Stimulated activated CD4-positive, alpha-beta T cell treated with anti-CD3 and anti-CD28 coated beads, Interleukin-15, amount 100 ng/mL, for 1 hour (primary cell): ENCODE measurements at places on chromosomes 2 and 18.

DNA sequence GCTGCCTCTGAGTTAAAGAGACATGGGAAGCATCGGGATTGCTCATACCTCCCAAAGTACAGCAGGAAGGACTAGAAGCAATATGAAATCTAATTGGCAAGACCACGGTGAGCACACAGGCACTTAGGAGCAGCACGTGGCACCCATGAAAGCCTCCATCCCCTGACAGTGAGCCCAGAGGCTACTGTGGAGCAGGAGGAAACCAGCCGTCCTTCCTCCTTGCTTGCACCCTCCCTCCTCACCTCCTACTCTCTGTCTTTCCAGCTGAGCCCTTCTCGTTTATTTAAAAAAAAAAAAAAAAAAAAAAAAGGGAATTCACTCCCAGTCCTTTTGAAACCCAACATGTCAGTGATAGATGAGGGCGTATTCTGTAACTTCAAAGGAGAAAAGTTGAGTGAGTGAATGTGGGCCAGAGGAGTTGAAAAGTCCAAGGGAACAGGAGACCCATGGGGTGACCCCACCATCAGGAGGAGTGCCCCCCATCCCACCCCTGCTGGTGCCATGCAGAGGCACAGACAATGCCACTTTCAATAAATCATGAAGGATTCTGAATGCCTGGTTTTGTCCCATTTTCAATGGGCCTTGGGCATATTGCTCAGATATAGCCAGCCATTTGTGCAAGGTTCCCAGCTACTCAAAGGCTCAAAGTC is 96.6 kb upstream of the ALPP start:
- no peak for DNase-seq

- DNase-seq = no peak
Observed at GRCh38 chr2:199581408-199581807, 123.7 kb upstream of the SATB2 start.

GRCh38 chr2:120132190-120132589 is 91.0 kb downstream of the TMEM185B start:
- no peak for DNase-seq

- DNase-seq = peak; percentile 31
Observed at GRCh38 chr2:230925879-230926765, 1.1 kb upstream of the GPR55 start.

DNA sequence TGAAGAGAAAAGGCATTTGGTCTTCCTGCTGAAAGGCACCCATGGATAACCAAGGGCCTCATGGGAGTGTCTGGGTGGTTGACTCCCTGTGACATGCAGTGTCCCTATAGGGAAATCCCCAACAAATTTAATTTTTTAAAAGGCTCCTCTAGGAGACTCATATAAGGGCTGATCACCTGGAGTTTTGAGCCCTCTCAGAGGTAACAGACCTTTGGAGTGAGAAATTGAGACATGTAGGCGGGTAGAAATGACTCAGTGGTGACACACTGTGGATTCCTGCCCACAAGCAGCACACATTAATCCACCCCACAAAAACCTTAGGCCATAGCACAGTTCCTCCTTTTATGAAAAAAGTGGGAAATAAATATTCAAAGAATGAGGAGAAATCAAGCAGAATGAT is 557.0 kb upstream of the CNTNAP5 start:
- DNase-seq = no peak

DNA sequence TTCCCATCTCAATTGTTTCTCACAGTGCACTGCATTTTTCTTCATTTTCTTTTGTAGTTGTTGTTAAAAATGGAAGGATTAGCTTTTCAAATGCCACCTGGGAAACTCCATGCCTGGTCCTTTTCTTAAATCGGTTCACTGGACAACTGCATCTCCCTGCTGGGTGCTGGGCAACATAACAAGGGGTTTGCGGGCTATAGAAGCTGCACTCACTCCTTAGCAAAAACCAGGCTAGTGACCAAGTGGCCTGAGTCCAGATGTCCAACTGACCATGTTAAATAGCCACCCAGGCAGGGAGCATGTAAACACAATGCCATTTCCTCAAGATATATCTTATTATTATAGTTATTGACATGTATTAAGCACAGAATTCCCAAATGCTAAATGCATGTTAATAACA is 264.9 kb downstream of the ICOS start:
- DNase-seq = no peak

DNA sequence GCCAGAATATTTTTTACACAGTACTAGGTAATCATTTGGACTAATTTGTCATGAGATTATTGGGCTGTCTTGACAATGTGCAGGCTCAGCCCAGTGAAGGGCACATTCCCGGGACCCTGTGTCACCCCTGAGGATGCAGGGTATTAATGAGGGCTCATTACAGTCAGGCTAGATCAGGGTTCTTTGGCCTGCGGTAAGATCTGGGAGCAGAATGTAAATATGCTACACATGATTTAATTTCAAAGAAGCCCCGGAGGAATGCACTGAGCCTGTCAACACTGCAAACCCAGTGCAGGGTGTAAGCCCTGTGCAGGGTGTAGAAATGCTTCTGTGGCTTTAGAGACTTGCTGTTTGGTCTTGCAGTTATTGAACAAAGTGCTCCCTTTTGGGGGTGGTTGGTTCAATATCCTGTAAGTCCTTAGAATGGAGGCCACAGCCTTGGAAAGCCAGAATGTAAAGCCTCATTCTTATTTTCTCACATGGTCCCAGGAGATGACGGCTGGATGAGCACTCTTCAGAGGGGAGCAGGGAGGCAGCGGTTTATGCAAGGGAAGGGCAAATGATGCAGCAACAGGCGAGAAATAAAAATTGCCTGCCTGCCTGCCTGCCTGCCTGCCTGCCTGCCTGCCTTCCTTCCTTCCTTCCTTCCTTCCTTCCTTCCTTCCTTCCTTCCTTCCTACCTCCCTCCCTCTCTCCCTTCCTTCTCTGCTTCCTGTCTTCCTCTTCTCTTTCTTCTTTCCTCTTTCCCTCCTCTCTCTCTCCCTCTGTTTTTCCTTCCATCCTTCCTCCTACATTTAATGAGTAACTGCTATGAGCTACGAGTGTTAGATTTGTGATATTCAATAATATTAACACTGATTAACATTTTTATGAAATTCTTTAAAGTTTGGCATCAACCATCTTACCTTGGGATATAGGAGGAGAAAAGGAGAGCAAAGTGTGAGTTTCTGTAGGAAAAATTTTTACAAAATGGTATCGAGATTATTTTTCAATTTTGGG is 148.8 kb downstream of the VAPA start:
- no peak for DNase-seq

GRCh38 chr18:61169386-61169785 is 163.8 kb upstream of the CDH20 start:
- DNase-seq = no peak

- DNase-seq = no peak
Observed at GRCh38 chr2:61485281-61485680, 14.4 kb upstream of the USP34 start.

GRCh38 chr18:44651918-44652572 is 28.6 kb upstream of the SETBP1 start:
- no peak for DNase-seq

DNA sequence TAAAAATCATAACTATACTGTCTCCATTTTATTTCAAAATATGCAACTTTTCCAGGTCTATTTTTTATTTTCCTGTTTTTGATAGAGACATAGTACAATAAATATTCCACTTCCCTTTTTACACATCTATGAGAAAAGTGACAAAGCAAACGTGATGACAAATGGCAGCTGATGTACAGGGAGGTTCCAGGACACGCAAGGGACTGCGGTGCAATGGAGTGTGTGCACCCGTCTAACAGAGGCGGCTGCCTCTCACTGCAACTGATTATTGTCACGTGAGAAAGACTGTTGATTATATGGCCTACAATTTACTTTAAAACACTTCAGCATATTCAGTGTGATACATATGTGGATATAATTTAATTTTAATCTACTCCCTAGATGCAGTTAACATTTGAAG is 142.6 kb downstream of the LRRC30 start:
- DNase-seq = no peak

GRCh38 chr2:191150230-191150599 is 579 bp downstream of the STAT4 start:
- no peak for DNase-seq

DNA sequence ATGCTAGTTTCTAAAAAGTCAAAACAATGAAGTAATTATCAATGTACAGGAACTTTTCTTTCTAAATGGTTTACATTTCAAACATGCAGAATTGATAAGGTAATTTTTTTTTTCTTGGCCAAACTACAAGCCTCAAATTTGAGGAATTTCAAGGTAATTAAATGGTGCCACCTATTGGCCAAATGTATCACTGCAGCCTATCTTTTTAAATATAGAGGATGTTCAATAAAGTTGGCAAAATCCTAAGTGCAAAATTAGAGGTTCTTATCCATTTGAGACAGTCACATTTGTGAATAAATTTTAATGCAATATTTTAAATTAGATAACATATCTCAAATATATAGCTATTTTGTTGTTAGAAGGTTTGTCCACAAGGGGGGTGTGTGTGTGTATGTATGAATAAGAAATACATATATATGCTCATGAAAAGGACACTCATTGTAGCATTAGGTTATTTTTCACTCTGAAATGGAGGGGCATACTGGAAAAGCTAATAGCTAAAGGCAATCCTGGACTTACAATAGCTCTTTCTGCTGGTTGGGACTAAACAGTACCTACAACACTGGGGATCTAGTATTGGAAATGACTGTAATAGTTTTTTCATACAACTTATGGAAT is 26.2 kb downstream of the MMADHC start:
- no peak for DNase-seq

DNA sequence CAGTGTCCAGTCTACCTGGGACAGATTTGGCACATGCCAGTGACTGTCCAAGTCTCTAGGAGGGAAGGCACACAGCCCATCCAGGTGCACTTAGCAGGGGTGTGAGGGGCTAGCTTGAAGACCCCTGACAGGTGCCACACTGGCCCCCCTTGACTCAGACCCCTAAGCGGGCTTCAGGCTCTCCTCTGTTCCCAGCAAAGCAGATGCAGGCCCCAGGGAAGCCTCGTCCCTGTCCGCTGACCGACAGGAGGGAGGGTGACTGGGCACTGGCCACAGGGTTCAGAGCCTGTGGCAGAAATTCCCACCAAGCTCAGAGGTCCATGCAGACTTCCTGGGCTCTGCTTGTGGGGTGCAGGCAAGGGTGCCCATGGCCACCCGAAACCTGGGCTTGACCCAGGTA is 239.8 kb upstream of the MYT1L start:
- no peak for DNase-seq

DNA sequence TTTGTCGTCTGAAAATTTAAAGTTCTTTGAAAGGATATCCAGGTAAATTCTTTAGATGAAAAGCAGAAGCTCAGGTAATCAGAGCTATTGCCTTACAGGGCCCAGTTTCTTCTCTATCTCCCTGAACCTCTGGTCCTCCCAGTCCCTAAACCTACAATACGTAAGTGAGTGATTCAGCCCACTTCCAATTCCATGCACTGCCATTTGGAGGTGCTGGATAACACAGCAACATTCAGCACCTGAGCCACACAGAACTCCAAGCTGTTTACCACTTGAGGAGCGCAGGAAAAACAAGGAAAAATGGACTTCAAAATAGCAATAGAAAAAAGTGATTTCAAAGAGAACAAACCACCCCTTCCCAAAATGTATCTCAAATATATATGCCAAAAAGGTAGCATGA is 105.0 kb upstream of the DNAJC10 start:
- DNase-seq = no peak

- no peak for DNase-seq
Observed at GRCh38 chr18:9906481-9906880, 7.3 kb upstream of the VAPA start.

GRCh38 chr2:164839914-164840457 is 1.6 kb downstream of the COBLL1 start:
- DNase-seq = no peak

DNA sequence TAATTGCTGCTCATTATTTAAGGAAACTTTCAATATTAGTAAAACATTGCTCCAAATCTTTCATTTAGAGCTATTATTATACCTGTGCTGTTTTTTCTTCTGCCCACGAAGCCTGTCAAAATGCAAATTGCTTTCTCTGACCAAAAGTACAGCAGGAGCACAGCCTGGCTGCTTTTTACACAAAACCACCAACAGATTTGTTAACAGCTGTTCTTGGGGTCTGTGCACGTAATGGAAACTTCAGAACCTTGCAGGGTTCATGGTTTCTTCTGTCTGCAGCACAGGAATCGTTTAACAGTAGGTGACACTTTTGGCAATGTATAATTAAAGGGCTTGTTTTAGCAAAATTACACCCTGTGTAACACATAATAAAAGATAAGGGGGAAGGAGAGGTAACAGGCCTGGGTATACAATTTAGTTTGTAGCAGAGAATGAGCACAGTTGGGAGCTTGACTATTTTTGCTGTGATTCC is 447.3 kb downstream of the KCNJ3 start:
- DNase-seq = no peak

GRCh38 chr2:170216428-170216827 is 38.5 kb downstream of the MYO3B start:
- DNase-seq = no peak

DNA sequence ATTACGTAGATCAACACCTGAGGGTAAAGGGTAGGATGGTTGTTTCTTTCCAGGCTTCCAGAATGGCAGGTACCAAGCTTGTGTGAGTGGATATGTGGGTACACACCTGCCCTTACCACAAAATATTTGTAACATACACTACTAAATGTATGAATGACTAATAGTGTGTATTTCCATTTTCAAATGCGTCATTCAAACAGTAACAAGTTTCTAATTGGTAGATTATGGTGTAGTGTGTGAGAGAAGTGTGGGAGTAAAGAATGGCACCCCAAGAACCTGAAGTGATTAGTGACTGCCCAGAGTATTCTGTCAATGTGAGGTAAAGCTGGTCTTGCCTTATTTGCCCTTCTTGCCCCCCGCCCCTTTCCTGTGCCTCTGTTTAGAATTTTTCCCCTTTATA is 21.1 kb downstream of the AGPS start:
- no peak for DNase-seq

DNA sequence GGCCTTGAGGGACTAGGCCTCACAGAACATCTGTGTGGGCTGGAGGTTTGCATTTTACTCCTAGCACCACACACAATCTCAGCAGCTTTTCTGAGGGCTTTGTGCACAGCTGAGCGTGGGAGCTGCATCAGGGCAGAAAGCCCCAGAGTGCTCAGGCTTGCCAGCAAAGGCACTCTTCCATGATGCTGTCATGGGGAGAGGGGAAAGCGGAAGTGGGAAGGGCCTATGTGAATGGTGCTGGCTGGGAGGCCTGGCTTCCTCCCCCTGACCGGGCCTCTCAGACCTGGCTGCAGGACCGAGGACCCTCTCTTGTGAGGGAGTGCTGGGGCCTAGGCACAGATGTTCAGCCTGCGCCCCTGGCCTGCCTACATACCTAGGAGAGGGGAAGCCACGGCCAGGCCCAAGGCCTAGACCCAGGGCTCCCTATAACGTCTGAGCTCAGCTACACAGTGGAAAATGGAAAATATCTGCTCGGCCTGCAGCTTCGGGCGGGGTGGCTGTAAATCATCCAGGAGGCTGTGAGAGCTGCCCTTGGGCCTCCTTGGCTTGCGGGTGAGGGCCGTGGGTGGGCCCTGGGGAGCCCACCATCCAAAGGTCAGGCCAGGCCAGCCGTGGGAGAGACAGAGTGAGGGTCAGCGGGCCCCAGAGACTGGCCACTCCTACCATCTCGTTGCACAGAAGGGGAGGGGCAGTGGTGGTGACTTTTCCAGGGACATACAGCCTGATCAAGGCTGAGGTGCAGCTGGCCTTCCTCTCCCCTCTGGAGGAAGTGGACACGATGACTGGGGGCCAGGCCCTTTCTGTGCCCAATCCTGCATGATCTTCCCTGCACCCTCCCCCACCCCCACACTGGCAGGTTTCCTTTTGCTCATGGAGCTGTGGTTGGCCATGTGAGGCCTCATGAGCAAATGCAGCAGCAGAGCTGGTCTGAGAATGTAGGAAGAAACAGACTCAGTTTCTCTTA is 22.8 kb downstream of the GLI2 start:
- no peak for DNase-seq
